CD8-positive, alpha-beta memory T cell (primary cell): ENCODE measurements at places on chromosomes 7 and 10.

- DNase-seq, result no peak
These were observed 59.4 kb upstream of the FRMD4A start for GRCh38 chr10:14389981-14390590.

DNA sequence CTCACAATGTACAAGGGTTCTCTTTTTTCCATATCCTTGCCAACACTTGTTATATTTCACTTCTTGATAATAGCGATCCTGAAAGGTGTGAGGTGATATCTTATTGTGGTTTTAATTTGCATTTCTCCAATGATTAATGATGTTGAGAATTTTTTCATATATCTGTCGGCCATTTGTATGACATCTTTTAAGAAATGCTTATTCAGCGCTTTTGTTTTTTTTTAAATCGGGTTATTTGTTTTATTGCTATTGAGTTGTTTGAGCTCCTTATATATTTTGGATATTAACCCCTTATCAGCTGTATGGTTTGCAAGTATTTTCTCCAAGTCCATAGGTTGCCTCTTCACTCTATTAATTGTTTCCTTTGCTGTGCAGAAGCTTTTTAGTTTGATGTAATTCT is 218.8 kb downstream of the MTERF1 start:
- no peak for DNase-seq

- DNase-seq, result no peak
These were observed 17.2 kb downstream of the STX1A start for GRCh38 chr7:73702226-73702625.

- DNase-seq, result no peak
These were observed 77.5 kb upstream of the SORCS3 start for GRCh38 chr10:104563548-104563947.

DNA sequence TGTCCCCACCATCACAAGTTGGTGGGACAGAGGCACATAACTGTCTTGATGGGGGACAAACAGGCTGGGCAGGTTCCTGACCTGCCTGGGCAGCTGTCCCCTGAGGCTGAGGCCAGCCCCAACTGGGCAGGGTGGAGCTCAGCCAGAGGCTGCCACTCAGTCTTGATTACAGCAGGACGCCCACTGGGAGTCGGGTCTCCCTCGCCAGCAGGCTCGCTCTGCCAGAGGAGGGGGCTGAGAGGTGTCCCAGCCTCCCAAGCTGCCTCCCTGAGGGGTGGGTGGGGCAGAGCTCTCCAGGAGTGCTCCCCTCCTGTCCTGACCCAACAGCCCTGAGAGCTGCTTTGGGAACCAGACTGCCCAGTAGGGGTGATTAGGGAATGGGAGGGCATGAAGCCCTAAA is 1.8 kb upstream of the CAMK2G start:
- no peak for DNase-seq

- DNase-seq, result no peak
These were observed 2.0 kb downstream of the TNKS2 start for GRCh38 chr10:91800182-91800581.

DNA sequence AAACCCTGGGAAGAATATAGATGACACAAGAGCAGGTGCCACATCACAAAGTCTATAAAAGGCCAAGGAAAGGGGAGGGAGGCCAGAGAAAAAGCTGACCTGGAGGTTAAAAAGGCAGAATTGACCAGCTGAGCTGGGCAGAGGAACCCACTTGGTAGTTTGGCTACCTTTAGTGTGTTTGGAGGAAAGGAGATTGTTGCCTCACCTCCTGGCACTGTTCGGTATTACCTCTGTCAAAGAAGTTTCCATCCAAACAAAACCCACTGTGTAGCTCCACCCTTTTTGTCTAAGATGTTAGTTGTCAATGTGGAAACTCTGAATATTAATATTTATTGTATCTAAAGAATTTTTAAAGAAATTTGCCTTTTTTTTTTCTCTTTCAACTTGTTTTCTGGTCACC is 23.4 kb downstream of the ENTPD7 start:
- no peak for DNase-seq

DNA sequence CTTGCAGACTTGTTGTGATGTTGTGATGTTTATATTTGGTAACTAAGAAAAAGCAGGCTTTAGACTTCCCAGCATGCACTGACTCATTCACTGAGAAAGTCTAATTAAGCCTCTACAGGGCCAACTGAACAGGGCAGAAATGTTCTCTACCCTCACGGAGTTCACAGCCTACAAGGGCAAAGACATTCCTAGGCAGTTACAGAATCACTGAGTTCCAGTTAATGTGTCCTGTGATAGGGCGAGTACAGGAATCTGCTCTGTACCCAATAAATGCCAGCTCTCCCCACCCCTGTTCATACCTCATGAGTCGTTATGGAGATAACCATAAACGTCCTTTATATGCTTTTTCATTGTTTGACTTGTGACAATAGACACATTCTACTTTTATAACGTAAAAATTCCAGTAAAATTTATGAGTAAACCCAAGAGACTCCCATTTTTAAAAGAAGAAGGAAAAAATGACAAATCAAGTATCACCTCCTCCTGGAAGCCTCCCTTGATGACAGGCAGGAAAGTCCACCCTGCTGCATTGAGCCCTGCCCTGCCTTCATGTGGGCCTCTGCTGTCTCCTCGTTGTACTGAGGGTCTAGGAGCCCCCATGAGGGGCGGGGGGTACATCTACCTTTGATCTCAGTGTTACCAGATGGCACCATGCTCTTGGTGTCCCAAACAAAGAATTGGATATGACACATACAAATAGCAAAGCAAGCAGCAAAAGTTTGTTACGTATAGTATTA is 14.3 kb downstream of the MUC12 start:
- DNase-seq, result no peak

GRCh38 chr10:43772171-43772570 is 123.5 kb upstream of the ZNF32 start:
- no peak for DNase-seq

GRCh38 chr10:20237091-20237570 is 420.9 kb downstream of the PLXDC2 start:
- DNase-seq, result no peak

GRCh38 chr7:37643876-37644275 is 39.7 kb upstream of the GPR141 start:
- DNase-seq, result no peak

GRCh38 chr10:3877211-3878000 is 92.4 kb upstream of the KLF6 start:
- DNase-seq, result no peak

DNA sequence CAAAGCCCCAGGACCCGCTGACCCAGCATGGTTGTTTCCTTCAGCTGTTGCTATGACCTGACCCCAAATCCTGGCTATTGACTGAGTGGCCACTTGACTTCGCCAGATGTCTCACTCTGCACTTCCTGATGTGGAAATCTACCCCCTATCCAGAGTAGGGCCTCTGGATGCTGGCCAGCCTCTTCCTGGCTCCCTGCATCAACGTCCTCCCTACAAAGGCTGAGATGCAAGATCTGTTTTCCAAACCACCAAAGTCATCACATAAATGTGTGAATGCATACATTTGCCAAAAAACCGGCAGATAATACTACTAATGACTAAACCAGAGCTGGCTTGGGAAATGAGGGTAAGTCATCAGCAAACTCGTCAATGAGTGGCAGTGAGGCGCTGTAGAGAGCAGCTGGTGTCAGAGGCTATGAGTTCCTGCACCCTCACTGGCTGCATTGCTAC is 70.4 kb downstream of the PYROXD2 start:
- DNase-seq, result no peak

DNA sequence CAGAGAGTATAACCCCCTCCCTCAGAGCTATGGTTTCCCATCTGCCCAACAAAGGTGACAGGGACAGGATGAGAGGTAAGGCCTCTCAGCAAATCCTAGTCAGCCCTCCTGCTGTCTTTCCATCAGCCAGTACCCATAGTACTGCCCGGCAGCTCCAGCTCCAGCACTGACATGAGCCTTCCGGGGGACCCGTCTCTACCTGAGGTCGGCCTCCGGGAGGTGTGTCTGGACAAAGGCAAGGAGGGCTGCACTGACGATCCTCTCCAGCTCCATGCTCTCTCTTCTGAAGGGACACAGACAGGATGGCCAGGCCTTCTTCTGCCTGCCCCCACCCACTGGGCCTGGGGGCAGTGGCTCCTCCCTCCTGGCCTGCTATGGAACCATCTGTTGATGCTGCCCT is 4.3 kb downstream of the FBXL15 start:
- DNase-seq, result no peak

GRCh38 chr10:70695241-70696030 is 23.1 kb downstream of the ADAMTS14 start:
- DNase-seq, result no peak

- DNase-seq, result no peak
These were observed 247.8 kb upstream of the IGFBP3 start for GRCh38 chr7:46168671-46169383.

DNA sequence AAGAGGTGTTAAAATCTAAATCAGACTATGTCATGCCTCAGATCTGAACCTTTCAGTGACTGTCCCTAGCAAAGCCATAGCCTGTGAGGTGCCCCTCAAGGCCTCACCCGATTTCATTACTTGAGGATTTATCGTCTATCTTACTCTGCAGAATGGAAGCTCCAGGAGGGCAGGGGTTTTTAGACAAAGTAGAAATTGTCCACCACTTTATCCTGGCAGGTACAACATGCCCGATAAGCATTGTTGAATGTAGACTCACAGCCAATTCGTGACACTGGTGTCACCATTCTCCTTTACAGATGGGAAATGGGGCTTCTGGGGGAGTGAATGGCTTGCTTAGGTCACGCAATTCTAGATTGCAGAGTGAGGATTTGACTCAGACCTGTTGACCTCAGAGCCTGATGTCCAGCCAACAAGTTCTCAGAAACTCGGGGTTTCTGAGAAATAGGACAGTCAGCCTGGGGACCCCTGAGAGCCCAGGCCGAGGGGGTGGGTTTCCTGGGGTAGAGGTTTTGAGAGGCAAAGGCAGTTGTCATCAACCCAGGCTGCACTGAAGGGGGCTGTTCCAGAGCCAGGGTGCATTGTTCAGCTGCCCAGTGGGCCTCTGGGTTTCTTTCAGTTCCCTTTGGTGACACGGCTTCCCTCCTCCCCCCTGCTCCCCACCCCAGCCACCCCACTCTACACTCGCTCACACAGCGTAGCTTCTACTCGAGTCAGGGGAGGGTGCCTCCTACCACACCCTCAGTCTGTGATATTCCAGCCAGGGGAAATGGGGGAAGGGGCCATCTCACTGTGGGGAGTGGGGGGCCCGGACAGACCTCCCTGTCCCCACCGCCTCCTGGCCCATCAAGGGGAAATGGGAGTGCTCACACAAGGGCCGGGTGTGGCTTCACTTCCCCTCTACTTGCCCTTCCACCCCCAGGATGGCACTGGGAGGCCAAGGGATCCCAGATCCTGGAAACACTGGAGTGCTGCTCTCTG is 3.1 kb upstream of the IRF5 start:
- no peak for DNase-seq

GRCh38 chr10:96376483-96376882 is 17.7 kb upstream of the OPALIN start:
- no peak for DNase-seq

- DNase-seq, result no peak
These were observed 45.0 kb downstream of the AFAP1L2 start for GRCh38 chr10:114359041-114359952.

DNA sequence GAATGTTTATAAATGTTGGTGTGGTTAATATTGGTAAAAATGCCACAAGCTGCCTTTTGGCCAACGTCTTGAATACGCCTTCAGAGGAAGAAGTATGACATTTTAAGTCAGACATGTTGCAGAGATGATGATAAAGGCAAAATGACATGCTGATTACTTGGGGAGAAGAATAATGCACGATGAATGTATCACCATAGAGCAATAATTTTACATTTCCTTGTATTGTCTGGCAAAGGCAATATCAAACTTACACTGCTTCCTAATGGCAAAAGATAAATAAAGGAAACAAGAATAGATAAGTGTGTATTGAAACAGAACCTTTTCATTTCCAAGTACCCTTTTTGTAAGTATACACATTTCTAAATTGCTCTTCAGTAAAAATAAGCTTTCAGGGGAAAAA is 8.6 kb downstream of the MRC1 start:
- no peak for DNase-seq

- DNase-seq, result no peak
These were observed 55.4 kb upstream of the CDC14C start for GRCh38 chr7:48868916-48869315.

DNA sequence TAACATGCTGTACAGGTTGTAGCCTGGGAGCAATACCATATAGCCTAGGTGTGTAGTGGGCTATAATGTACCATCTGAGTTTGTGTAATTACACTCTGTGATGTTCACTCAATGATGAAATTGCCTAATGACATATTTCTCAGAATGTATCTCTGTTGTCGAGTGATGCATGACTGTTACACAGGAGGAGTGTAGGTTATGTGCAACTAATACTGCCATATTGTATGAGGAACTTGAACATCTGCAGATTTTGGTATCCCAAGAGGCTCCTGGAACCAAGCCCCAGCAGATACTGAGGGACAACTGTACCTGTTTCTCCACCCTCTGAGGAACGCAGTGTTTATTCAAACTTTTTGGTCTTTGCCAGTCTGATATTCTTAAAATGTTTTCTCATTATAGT is 38.6 kb downstream of the NACAD start:
- DNase-seq, result no peak

DNA sequence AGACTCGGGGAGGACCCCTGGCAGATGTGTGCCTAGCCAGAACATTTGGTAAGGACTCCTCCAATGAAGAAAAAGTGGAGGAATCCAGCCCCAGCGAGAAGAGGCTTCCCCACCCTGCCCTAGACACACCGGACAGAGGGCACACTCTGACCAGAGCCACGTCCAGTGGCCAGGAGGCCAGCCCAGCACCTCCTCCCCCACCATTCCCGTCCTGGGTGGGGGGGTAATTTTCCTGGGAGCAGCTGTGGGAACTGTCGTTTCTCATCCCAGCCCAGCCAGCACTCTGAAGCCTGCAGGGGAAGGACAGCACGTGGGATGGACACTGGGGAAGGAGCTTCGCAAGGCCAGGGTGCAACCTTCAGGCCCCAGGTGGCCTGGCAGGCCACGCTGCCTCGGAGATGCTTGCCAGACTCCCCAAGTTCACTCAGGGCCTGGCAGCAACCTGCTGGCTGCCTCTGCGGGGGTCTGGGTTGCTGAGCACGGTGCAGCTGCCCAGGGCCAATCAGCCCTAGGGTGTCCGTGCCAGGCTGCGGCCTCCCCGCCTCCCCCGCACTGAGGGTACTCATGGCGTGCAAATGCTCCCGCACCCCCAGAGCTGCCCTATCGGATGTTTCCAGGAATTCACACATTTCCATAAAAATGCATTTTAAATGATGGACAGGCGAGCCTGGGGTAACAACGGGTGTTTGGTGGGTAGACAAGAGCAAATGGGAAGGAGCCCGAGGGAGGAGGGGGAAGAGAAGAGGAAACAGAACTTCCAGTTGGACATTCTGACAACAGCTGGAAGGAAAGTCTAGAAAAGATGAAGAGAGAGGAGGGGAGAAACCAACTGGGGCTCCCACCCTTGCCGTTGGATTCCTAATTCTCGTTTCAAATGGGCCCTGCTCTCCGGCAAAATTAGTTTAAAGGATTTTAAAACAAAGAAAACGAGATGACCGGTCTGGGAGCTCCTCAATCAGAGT is 1.9 kb upstream of the EN2 start:
- no peak for DNase-seq
